ENCODE measurements at places on chromosomes 3 and 15.

GRCh38 chr3:151635905-151636304 is 97.8 kb upstream of the AADACL2 start:
- DNase-seq = no peak

- DNase-seq = no peak
Measured at GRCh38 chr3:183341545-183342288, 86.7 kb downstream of the MCF2L2 start.

DNA sequence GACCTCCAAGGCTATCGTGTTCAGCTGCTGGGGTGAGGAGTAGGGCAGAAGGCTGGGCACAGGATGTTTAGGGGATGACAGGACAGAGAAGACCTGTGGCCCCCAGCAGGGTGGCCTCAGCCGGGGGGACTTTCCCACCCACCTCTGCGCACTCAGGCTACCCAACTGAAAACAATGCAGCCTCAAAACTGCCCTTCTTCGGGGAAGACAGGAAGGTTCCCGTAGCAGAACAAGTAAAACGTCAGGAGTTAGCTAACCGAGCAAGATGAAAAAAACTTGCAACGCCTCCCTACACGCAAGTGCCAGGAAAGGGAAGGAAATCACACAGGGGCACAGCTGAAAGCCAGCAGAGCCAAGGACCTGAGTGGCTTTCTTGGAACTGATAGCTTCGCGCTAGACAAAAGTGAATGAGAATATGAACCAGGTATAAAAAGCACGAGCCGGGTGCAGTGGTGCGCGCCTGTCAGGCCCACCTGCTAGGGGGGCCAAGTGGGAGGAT is 38.4 kb upstream of the FURIN start:
- DNase-seq = no peak

DNA sequence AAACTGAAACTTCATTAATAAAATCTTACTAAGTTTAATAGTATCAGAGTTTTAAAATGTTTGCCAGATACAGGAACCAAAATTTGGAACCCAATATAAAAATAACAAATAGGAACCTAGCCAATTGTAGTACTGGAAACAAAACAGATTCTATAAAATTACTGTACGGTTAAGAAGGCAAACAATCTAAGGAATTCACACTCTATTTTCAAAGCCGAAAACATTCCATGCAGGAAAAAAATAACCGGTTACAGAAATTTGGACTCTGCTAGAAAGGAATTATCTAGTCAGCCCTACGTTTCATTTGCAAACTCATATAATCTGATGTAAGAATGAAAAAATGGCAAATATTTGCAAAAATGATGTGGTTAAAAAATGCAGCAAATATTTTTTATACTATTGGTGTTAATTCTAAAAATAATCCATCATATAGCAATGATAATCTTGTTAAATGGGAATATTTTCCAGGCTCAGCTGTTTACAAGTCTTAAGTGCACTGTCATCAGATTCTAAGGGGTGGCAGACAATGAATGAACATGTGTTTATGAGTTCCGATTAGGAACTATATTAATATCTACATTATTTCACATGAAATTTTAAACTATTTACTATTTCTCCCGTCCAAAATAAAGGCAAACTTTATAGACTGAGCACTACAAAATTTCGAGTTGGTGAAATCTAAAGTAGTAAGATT is 58.1 kb downstream of the DCBLD2 start:
- no peak for DNase-seq

DNA sequence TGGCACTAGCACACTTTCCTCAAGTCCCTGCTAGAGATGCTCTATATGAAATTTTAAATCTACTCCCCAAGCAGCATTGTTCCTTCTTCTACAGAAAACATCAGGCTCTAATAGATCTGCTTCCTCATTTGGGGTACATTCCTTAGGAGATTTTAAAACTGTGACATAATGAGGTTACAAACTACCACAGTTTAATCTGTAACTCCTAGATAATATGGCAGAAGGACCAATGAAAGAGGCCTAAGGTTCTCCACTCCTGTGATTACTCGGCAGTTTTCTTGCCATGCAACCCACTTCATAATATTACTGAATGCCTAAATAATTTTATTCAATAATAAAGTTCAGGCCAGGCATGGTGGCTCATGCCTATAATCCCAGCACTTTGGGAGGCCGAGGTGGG is 16.1 kb downstream of the ZNF106 start:
- no peak for DNase-seq

- DNase-seq = no peak
Measured at GRCh38 chr15:57915827-57916531, 149.5 kb downstream of the ALDH1A2 start.

- DNase-seq = no peak
Measured at GRCh38 chr3:181955566-181955965, 243.8 kb downstream of the SOX2 start.

GRCh38 chr3:50840983-50841489 is 166.3 kb downstream of the DOCK3 start:
- no peak for DNase-seq

DNA sequence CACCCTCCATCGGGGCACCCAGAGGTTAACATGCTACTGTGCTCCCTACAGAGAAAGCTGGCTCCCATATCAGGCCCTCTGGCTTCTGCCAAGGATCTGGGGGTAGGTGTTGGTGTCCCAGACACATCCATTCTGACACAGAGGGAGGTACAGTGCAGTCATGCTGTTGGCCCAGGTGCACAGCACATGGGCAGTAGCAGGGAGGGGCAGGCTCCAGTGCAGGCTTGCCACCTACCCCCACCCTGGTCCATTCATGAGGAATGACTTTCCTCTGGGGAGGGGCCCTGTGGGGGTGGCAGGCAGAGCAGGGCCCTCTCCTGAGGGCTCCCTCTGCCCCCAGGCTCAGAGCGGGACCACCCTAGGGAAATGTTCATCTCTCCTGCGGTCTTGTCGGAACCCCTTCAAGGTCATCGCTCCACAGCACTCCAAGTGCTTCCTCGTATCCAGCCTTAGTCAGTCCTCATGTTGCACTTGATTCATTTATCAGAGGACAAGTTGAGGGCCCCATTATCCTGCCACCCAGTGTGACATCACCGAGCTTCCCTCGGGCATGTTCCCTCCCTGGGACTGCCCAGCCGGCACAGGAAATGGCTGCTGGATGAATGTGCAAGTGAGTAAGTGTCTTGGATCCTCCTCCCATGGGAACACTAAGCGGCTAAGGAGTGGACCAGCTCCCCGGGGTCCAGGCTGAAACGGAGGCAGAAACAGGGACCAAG is 10.0 kb downstream of the DUSP7 start:
- DNase-seq = peak; percentile 78

- DNase-seq = no peak
Measured at GRCh38 chr3:1506090-1506489, 413.3 kb downstream of the CNTN6 start.

GRCh38 chr3:182763896-182764295 is 29.4 kb upstream of the ATP11B start:
- no peak for DNase-seq

DNA sequence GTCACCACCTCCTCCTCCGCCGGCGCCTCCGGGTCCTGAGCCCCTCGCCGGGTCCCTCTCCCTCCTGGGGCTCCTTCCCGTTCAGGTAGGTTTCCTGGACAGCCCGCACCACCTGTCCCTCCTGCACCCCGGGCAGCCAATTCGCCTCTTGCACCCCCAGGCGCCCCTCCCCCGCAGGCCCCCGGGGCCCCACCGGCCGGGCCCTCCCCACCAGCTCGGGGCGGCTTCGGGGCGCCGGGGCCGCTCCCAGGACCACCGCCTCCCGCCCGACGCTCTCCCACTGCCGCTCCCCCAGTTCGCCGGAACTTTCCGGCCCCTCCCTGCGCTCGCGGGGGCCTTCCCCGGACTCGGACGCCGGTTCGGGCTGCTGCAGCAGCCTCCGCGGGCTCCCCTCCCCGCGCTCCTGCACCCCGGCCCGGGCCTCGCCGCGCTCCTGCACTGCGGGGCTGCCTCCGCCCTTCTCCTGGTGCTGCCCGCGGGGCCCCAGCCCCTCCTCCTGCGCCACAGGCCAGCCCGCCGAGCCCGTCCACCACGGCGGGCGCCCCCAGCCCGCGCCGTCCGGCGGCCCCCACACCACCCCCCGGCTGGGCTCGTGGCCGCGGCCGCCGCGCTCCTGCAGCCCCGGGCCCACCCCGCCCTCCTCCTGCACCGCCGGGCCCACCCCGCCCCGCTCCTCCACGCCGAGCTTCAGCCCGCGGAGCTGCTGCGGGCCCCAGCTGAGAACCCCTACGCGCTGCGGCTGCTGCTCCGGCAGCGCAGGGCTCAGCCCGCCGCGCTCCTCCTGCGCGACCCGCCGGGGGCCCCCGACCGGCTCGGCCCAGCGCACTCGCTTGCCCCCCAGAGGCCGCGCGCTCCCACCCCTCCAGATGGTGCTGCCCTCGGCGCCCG is 587 bp upstream of the TNK2 start:
- DNase-seq = no peak

DNA sequence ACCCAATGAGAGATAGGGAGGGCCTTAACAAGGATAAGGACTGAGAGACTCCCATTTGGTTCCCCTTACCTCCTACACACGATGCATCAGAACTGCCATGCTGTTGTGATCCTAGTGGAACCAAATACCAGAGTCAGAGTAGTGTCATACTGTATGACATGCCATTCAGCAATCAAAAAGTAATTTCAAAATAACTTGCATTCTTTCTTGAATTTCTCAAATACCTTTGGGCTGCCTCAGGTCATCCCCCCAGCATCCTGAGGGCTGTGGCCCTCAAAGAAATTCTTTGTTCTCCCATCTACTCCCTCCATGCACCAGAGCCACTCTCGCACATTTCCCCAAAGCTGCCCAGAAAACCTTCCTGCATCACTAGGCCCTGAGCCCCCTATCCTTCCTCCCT is 68.9 kb upstream of the PPP2R3A start:
- no peak for DNase-seq

- DNase-seq = no peak
Measured at GRCh38 chr3:133292296-133292695, 107.6 kb upstream of the BFSP2 start.

DNA sequence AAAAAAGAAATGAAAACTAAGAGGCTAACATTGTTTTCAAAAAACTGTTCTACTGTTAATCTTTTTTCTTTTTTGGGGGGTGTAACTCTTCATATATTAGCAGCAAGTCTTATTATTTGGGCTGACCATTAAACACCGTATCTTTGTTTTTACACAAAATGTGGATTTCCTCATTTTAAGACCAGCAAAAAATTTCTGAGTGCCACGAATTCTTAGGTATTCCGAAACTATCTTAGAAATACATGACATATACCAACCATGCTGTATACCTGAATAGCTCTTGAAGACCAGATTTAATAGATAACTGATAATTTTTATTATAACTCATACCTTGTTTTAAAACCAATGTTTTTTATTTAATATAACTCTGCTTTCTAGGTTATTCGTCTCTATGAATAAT is 620 bp upstream of the TTC23 start:
- no peak for DNase-seq

DNA sequence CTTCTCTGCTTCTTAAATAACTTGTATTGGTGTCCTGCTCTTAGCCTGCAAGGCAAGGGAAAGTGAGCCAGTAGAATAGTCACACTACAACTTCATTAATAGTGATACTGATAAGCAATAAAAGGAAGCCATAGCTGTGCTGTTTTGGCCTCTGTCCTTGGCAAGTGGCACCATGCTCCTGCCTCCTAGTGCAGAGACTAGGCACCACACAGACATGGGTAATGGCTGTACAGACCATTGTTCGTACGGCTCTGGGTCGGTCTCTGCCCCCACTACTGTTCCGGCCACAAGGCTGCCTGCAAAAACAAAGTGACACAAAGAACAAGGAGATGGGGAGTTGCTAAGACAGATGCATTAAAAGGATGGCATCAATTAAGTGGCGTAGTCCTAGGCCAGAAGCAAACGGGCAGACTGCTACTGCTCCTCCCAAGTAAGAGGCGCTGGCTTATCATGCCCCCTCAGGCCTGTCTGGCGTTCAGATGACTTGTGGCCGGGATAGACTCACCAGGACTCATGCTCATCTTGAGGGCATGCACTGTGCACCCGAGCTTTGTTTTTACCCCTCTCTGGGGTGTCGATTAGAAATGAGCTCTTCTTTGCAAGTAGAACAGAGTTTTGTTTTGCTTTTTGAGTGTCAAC is 75.6 kb downstream of the TRAK1 start:
- no peak for DNase-seq

DNA sequence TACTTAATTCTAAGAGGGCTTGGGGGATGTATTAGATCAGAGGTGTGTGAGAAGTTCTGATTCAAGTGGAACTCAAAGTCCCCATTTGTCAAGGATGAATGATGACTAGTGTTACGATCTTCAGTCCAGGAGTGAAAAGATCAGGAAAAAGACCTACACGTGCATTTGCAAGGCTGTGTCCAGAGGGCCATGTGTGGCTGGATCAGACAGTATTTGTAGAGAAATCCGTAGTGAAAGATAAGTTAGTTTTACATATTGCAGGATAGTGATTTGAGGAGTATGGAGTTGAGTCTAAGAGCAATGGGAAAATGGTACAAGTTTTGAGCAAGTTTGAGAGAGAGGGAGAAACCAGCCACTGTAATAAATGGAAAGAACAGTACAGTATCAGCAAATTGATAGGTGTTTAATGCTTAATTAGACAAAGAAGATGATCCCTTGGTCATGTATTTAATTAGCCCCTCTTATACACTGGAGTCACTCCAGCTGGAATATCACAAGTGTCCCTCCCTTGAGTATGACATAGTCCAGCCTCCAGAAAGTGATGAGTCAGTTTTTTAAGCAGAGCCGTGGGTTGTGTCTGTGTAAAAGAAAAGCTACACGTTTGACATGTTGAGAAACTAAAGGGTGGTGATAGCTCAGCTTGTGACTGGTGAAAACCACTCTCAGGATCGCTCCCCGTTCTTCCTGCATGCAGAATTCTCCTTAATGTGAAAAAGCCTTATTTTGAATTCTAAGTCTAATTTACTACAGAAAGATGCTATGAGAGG is 348.8 kb downstream of the ROBO1 start:
- DNase-seq = no peak

GRCh38 chr3:158094235-158095110 is 11.7 kb downstream of the SHOX2 start:
- no peak for DNase-seq

GRCh38 chr3:46662771-46663551 is 30.5 kb downstream of the ALS2CL start:
- DNase-seq = no peak
